Tongue (tissue), 3 donors: ENCODE measurements at places on chromosomes 2 and 18. TPM values are rescaled to one million over a fixed set of nuclear protein-coding genes. Genes with fewer than 3 reads are reported as not detected.
A peak's percentile ranks its signal among the peaks of the same experiment; 100 is the strongest.

The MROH2A gene
- 2.5 TPM for total RNA-seq

The OTOF gene
- 12.4 TPM for total RNA-seq

The IL36B gene
- total RNA-seq, result not detected

The CCDC68 gene
- total RNA-seq, result 5.0 TPM

The C18orf54 gene
- 9.5 TPM for total RNA-seq

The RGPD4 gene
- total RNA-seq, result not detected

The C1QL2 gene
- total RNA-seq, result not detected

- no peak for DNase-seq
Measured at GRCh38 chr18:33536904-33537303, 41.1 kb upstream of the ASXL3 start.

GRCh38 chr2:192413812-192414681, 219.3 kb upstream of the TMEFF2 start:
- no peak for DNase-seq

DNA sequence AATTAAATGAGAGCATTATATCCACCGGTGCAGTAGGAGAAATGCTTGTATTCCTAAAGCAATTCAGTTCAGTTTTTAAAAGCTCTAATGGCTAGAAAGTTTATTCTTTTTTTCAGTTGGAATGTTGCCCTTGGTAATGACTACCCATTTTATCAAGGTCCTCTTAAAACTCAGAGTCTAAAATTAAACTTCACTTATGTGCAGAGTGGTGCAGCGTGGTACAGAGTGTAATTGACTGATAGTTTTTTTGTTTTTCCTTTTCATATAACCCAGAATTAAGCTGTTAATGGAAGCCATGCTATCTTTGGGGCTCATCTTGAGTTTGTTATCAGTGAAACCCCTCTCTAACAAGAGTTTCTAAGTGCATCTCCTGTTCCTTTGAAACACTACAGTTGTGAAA, 21.4 kb downstream of the NCOA1 start:
- DNase-seq, result no peak

- DNase-seq, result peak; percentile 25
Measured at GRCh38 chr18:48193521-48194492, 215.4 kb downstream of the ZBTB7C start.

DNA sequence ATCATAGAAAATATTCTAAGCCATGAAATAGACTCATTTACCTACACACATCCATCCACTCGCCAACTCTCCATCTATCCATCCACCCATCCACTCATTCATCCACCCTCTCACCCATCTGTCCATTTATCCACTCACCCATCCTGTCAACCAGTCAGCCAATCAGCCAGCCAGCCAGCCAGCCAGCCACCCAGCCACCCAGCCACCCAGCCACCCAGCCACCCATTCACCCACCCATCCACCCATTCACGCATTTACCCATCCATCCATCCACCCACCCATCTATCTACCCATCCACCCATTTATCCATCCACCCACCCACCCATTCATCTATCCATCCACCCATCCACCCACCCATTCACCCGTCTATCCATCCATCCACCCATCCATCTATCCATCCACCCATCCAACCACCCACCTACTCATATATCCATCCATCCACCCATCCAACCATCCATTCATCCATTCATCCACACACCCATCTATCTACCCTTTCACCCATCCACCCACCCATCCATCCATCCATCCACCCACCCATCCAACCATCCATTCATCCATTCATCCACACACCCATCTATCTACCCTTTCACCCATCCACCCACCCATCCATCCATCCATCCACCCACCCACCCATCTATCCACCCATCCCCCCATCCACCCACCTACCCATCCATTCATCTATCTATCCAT, 185.1 kb downstream of the LOXHD1 start:
- DNase-seq, result no peak

DNA sequence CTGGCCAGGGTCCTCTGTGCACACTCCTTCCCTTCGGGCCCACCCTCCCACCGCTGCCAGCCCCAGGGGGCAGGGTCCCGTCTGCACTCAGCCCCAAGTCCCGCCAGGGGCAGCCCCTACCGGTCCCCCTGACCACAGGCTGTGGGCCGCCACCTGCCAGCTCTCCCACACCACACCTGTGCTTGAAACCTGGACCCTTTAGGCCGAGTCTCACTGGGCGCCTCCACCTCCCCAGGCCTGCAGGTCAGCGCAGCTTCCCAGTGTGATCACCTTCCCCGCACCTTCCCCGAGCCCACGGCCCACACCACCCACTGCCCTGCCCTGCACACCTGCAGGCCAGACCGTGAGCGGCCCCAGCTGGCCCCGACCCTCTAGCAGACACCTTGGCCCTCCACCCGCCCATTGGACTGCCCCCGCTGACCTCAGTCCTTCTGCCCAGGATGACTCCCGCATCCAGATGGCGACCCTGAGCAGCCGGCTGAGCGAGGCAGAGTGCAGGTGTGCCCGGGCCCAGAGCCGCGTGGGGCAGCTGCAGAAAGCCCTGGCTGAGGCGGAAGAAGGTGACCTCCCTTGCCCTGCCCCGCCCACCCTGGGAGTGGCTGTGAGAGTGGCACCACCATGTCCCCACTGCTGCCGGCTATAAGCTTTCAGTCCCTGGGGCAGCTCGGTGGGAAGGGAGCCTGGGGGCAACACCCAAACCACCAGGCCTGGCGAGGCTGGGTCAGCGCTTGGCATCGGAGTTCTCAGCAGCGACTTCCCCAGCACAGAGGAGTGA, 31.3 kb upstream of the SNED1 start:
- DNase-seq, result no peak

DNA sequence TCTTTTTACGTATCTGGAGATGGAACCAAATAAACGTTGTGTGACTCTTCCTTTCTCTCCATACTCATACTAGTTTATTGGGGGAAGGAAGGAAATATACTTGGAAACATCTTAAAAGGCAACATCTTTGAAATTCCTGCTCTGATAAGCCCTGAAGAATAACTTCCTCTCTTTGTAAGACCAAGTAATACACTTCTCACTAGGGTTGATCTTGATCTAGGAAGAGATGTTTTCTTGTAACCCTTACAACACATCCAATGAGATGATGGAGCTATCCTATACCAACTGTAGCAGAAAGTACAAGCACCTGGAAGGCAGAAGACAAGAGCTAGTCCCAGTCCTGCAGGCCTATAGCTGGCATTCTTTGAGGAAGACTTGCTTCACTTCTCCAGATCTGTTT, 2.0 kb downstream of the ANKRD44 start:
- DNase-seq, result no peak

DNA sequence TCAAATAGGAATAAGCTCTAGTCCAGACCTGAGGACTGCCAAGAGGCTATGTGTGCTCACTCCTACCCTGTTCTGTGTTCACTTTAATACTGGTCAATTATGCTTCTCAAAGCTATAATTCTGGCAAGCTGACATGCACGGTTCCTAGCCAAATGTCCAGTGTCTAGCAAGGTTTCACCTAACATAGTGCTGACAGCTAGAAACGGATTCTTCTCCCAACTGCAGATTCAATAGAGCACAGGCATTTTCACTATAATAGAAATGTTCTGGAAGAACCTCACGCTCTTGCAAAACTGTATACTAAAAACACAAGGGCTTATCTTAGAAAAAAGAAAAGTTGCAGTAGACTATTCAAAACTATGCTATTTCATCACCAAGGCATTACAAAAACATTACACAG, 45.1 kb downstream of the HDAC4 start:
- DNase-seq, result peak; percentile 40

DNA sequence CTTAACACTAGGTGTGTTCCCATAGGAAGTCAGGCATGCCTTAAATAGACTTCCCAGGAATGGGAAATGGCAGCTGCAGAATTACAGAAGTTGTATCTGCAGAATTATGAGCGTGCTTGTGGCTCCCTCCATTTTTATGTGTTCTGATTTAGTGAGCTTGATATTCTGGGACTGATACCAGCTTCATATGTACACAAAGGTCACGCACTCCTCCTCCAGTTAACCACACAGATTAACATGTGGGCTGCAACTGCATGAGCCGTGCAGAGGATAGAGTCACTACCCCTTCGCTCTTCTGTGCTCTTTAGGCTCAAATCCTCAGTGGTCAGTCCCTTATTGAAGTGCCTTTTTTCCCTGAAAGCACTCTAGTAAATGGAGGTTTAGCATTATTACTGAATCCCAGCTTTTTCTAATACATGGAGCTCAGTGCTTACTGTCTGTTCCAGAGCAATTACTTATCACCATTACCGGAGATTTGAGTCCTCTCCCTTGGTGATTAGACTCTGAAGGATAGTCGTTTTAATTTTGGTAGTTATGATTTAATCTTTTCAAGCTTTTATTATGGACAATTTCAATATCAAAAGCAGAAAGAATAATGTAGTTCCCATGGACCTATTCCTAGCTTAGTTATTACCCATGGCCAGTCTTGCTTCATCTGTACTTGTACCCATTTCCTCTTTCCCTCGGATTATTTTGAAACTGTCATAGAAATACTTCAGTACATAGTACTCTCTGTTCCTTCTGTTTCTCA, 238.3 kb downstream of the PRKCE start:
- DNase-seq, result no peak

GRCh38 chr18:58569490-58569911, 59.4 kb downstream of the ALPK2 start:
- DNase-seq, result no peak
